ENCODE measurements at places on chromosomes 1 and 21.

DNA sequence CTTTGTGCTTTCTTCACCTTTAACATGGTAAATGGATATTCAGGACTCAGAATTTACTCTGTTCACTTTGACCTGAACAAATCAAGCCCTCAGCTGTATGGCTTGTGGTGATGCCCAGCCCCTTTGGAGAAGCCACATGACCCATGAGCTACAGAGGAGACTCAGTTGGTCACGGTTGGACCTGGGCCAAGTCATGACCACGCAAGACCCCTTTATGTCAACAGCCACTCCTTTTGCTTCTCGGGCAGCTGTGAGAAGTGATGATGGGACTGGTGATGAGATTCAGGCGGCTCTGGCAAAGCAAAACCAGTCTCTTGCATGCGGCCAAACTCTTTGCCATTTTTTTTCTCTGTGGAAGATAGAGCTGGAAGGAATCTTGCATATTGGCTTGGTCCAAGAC lies 96.5 kb upstream of the AJAP1 start:
- DNase-seq = no peak

DNA sequence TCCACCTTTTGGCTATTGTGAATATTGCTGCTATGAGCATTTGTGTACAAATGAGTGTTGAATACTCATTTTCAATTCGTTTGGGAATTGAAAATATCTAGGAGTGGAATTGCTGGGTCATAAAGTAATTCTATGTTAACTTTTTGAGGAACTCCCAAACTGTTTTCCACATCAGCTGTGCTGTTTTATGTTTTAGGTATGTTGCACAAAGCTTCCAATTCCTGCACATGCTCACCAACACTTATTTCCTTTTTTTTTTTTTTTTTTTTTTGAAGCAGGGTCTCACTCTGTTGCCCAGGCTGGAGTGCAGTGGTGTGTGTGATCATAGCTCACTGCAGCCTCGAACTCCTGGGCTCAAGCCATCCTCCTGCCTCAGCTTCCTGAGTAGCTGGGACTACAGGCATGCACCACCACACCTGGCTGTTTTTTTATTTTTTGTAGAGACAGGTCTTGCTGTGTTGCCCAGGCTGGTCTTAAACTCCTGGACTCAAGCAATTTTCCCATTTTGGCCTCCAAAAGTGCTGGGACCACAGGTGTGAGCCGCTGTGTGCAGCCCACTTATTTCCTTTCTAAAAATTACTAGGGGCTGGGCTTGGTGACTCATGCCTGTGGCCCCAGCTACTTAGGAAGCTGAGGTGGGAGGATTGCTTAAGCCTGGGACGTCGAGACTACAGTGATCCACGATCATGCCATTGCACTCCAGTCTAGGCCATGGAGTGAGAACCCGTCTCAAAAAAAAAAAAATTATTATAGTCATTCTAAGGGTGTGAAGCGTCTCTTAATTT lies 33.4 kb downstream of the TMCC2 start:
- no peak for DNase-seq

GRCh38 chr1:175167861-175168260 lies 24.7 kb downstream of the KIAA0040 start:
- DNase-seq = no peak

DNA sequence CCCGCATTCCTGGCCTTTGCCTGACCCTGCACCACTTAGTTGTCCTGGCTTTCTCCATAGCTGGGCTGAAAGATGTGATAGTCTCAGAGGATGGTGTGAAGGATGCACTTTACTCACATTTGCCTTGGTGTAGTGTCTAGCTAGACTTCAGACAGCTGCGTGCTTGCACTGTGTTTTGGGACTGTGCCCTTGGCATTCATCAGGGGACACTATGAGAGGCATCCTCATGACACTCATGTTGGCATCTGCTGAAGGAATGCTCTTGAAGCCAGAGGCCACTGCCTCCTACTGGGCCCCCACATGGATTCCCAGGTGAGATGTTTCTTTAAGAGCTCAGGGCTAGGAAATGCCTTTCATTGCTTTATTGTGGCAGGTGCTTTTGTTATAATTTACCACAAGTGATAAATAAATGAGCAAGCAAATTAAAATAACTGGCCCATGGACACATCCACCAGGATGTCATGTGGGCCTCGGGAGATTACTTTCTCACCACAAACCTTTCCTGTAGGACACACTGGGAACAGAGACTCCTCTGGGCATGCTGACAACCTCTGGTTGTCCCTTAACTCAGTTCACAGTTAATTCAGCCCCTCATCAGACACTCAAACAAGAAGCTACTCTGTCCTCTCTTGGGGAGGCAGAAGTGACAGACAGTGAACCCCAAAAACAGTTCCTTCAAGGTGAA lies 99.4 kb upstream of the SPATA6 start:
- DNase-seq = no peak

GRCh38 chr1:70978623-70979022 lies 69.0 kb downstream of the PTGER3 start:
- DNase-seq = no peak

DNA sequence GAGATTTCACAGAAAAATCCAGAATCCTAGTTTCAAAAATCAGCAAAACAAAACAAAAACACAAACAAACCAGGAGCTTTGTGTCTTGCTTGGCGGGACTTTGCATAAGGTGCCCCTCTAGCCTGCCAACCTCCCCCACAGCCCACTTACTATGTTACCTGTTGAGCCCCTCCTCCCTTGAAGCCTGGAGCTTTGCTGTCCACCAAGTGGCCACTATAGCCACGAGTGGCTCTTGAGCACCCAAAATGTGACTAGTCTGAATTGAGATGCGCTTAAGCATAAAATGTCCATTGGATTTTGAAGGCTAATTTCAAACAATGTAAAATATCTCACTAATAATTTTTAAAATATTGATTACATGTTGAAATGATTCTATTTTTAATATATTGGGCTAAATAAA lies 12.2 kb downstream of the TFAP2E start:
- no peak for DNase-seq

DNA sequence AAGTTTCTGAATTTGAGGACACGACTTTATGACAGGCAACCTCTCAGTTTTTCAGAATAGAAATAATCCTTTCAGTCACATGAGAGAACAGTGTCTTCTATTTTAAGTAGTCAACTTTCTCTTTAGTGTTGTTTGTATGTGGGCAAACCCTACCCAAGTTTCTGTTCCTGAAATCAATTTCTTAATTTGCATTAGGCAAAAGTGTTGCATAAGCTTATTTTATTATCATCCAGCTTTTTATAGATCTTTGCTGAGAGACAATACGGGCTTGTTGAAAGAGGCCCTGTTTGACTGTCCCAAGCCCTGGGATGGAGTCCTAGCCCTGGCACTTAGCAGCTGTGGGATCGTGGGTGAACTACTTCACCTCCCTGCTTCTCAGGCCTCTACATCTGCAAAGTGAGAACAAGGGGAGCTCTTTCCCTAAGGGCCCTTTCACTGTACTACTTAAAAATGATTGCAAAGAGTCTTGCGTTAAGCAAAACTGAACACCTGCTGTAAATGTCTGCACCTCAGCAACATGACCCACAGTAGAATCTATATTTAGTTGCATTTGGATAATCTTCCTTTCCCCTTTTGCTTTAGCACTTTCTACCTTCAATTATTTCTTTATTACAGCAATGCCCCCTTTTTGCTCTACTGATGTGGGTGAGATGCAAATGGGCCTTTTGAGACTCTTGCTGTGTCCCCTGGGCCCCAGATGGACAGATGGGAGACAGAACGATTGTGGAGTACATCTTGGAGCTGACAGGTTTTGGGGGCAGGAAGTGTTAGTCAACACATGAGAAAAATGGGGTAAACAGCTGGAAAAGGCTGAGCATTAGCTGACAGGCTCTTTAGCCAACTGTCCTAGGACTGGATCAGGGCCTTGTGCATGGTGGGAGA lies 41.0 kb upstream of the SCAF4 start:
- DNase-seq = no peak
